ENCODE measurements at places on chromosomes 5 and 9. TPM values are rescaled to one million over a fixed set of nuclear protein-coding genes. Genes with fewer than 3 reads are reported as not detected.

Gene GDA
- not detected for total RNA-seq

DNA sequence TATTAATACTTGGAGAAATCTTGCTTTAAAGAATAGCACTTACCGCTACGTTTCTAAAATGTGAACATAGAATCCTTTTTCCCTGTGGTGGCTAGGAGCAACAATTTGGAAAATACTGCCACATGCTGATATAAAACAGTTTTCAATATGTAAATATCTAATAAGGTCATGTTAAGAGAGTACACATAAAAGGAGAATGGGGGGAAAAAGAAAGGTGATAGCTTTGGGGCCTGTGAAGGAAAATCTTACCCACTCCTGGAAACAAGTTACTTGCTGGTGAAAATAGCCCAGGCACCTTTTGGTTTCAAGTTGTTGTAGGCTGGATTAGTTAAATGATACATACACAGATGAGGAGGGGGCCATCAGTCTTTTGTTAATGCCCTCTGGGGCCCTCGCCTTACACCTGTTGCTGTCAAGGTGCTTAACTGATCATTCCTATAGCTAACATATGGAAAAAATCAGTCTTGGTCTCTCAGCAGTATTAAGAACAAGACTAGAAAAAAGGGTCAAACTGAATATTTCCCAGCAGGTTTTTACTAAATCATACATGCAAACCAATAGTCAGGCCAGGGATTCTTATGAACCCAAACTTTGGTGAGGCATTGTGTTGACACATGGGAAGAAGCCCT is 24.1 kb downstream of the FYB1 start:
- peaks cover 14% of the 10 kb centered on the region for H3K36me3 ChIP-seq
- H3K27me3 ChIP-seq: no peaks in the 10 kb centered on the region
- no peak for DNase-seq
- peaks cover 60% of the 10 kb centered on the region for H3K4me1 ChIP-seq
- H3K27ac ChIP-seq: peak overlapping the region; percentile 40

- no peak for DNase-seq
- H3K4me1 ChIP-seq: no peaks in the 10 kb centered on the region
- no peak overlapping the region for H3K27ac ChIP-seq
- H3K36me3 ChIP-seq: no peaks in the 10 kb centered on the region
- no peaks in the 10 kb centered on the region for H3K27me3 ChIP-seq
Observed at GRCh38 chr5:59317023-59317773, 576.3 kb downstream of the PDE4D start.

Gene TPM2
- 7.3 TPM for total RNA-seq

Gene ABLIM3
- total RNA-seq: 0.09 TPM

Gene LCN12
- total RNA-seq: 0.85 TPM

DNA sequence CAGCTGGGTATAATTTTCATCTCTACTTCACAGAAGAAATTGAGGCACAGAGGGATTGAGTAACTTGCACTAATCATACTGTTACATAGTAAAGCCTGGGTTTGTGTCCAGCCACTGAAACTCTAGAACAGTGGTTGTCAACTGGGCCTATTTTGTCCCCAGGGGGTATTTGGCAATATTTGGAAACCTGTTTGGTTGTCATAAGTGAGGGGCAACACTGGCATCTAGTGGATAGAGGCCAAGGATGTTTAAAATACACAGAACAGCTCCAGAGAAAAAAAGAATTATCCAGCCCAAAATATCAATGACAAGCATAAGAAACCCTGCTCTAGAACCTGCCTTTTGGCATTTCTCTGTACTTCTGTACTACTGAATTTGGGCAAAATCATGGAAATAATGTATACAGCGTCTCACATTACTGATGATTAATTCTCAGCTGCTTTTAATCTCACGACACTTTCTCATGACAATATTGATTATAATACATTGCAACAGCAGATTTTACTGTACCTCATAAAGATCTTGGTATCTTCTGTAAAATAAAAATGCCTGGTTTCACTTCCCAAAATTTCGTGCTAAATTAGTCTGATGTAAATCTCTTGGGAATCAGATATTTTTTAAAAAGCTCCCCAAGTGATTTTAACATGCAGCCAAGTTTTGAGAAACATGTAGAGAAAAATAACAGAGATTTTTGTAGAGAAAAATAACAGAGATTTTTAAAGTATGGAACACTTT is 112.7 kb downstream of the RORB start:
- no peaks in the 10 kb centered on the region for H3K27me3 ChIP-seq
- no peaks in the 10 kb centered on the region for H3K4me1 ChIP-seq
- no peaks in the 10 kb centered on the region for H3K36me3 ChIP-seq
- no peak overlapping the region for H3K4me3 ChIP-seq
- no peak overlapping the region for H3K27ac ChIP-seq

DNA sequence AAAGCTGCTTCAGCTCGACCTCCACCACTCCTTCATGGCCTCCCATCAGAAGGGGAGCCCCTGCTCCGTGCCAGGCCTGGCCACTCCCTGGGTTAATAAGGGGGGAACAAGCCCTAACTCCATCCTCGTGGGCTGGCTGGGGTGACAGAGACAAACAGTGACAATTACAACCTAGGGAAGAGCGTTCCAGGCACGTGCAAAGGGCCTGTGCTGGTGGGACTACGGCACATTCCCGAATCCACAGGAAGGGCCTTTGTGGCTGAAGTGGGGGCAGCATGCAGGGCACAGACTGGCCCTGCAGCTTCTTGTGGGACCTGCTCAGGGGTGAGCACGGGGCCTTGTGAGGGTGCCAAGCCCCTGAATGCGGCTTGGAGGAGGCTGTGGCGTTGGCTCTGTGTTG is 157.4 kb downstream of the C9orf50 start:
- H3K4me3 ChIP-seq: no peak overlapping the region
- H3K4me1 ChIP-seq: peaks cover 24% of the 10 kb centered on the region
- no peaks in the 10 kb centered on the region for H3K36me3 ChIP-seq
- DNase-seq: no peak

Gene TMC1
- not detected for total RNA-seq

Gene CCDC183
- total RNA-seq: 0.73 TPM

DNA sequence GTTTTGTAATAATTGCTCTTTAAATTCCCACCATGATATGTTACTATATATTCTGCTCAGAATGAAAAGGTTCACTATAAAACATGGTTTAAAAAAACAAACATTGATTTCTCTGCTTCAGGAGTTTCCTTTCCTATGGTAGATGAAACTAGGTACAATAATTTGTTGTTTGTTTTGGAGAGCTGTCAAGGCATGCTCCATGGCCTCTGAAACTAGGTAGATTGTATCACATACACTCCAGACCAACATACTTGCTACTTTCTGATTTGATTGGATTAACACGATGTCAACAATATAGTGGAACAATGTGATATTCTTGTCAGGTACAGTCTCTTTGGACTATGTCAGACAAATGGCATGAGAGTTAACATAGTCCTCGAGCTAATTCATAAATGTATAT is 452.7 kb upstream of the CDH9 start:
- no peaks in the 10 kb centered on the region for H3K27me3 ChIP-seq
- no peak overlapping the region for H3K4me3 ChIP-seq
- no peaks in the 10 kb centered on the region for H3K4me1 ChIP-seq
- no peaks in the 10 kb centered on the region for H3K36me3 ChIP-seq
- no peak for DNase-seq

DNA sequence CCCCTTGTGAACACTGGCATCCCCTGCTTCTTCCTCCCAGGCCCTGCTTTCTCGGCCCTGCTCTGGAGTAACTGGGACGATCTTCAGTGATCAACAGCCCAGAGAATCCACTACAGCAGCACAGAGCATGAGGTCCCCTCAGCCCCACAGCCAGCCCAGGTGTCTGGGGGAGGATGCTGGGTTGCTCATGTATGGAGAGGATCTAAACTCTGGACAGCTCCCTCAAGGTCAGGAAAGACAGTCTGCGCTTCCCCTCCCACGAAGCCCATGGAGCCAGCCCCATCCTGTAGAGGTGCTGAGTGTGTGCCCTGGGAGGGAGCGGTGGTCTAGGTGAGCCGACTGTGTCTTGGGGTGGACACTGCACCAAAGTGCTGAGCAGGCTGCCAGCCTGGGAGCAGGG is 190.2 kb downstream of the GABBR2 start:
- H3K4me1 ChIP-seq: no peaks in the 10 kb centered on the region
- H3K4me3 ChIP-seq: no peak overlapping the region
- no peaks in the 10 kb centered on the region for H3K36me3 ChIP-seq
- DNase-seq: no peak
- no peak overlapping the region for H3K27ac ChIP-seq

GRCh38 chr5:141941779-141942178 is 16.2 kb downstream of the PCDH12 start:
- peaks cover 5% of the 10 kb centered on the region for H3K36me3 ChIP-seq
- H3K27me3 ChIP-seq: no peaks in the 10 kb centered on the region
- H3K4me1 ChIP-seq: no peaks in the 10 kb centered on the region
- no peak overlapping the region for H3K4me3 ChIP-seq
- DNase-seq: no peak
- H3K27ac ChIP-seq: no peak overlapping the region

DNA sequence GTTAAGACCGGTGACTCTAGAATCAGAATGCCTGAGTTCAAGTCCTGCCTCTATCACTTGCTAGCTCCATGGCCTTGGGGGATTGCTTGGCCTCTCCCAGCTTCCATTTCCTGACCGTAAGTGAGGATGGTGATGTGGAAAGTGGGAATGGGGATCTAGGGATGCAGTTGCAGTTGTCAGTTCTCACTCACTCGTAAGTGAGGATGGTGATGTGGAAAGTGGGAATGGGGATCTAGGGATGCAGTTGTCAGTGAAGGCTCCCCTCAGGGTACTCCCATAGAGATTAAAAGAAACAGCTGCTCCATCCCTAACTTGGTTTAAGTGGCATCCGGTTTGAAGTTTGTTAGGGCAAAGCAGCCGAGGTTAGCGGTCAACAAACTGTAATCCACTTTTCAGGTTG is 3.0 kb upstream of the IL9 start:
- H3K4me3 ChIP-seq: no peak overlapping the region
- H3K27ac ChIP-seq: no peak overlapping the region
- H3K36me3 ChIP-seq: no peaks in the 10 kb centered on the region

GRCh38 chr5:96187309-96188027 is 225.8 kb upstream of the ELL2 start:
- DNase-seq: no peak
- no peaks in the 10 kb centered on the region for H3K36me3 ChIP-seq
- no peaks in the 10 kb centered on the region for H3K4me1 ChIP-seq

Gene CYSRT1
- 0.58 TPM for total RNA-seq

Gene UNC5A
- total RNA-seq: not detected

DNA sequence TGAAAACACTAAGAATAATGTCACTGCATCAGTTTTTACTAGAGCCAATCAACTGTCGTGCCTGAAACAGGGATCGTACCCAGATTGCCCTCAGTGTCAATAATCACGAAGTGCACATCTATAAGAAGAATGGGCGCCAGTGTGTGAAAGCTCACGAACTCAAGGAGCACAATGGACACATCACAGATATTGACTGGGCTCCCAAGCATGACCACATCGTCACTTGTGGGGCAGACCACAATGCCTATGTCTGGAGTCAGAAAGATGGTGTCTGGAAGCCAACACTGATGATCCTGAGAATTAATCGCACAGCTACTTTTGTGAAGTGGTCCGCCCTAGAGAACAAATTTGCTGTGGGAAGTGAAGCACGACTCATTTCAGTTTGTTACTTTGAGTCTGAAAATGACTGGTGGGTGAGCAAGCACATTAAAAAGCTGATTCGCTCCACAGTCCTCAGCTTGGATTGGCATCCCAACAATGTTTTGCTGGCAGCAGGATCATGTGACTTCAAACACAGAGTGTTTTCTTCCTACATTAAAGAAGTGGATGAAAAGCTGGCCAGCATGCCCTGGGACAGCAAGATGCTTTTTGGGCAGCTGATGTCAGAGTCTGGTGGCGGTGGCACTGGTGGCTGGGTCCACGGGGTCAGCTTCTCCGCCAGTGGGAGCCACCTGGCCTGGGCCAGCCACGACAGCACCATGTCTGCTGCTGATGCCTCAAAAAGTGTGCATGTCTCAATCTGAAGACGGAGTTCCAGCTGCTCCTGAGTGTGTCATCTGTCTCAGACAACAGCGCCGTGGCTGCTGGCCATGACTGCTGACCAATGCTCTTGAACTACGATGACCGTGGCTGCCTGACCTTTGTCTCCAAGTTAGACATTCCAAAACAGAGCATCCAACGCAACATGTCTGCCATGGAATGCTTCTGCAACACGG is 32.2 kb downstream of the NSA2 start:
- no peaks in the 10 kb centered on the region for H3K36me3 ChIP-seq
- no peaks in the 10 kb centered on the region for H3K4me1 ChIP-seq
- H3K27me3 ChIP-seq: no peaks in the 10 kb centered on the region
- no peak overlapping the region for H3K27ac ChIP-seq
- DNase-seq: no peak
- H3K4me3 ChIP-seq: no peak overlapping the region

GRCh38 chr9:84718476-84718875 is 48.9 kb downstream of the NTRK2 start:
- no peaks in the 10 kb centered on the region for H3K27me3 ChIP-seq
- no peak overlapping the region for H3K4me3 ChIP-seq
- H3K4me1 ChIP-seq: no peaks in the 10 kb centered on the region
- no peak for DNase-seq

DNA sequence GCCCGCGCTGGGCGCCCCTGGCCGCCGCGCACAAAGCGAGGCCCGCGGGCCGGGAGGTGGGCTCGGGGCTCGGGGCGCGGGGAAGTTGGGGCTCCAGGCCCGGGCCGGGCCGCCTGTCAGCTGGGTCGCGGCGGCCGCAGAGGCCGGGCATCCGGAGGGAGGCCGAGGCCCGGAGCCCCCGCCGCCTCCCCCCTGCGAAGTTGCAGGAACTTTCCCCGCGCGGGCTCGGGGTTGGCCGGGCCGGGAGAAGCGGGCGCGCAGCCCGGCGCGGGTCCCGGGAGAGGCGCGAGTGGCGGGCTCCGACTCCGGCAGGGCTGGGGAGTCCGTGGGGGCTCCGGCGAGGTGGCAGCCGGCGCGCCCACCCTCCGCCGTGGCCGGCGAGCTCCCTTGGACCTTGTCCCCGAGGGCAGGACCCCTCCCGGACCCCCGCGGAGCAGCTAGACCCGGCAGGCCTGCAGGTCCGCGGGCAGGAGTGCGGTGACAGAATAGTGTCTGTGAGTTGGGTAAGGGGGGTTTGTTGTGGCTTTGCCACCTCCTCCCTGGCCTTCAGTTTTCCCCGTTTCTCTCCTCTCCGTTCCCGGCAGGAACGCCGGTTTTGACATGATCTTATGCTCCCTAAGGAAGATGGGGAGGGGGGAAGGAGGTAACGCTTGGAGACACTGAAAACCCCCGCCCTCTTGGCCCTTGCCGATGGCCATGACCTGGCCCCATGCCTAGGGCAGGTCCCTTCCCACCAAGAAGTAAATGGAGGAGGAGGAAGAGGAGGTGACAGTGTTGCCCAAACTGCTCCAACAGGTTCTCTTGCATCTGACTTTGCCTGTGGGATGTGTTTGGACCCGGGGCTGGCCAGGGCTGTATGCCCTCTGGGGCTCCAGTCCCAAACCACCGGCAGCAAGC is 942 bp downstream of the PHF2 start:
- H3K27ac ChIP-seq: peak overlapping the region; percentile 31
- peak overlapping the region; percentile 56 for H3K4me3 ChIP-seq
- H3K4me1 ChIP-seq: peaks cover 21% of the 10 kb centered on the region
- no peaks in the 10 kb centered on the region for H3K36me3 ChIP-seq

- H3K4me1 ChIP-seq: no peaks in the 10 kb centered on the region
- H3K27ac ChIP-seq: no peak overlapping the region
- peaks cover 50% of the 10 kb centered on the region for H3K36me3 ChIP-seq
- H3K4me3 ChIP-seq: no peak overlapping the region
- no peaks in the 10 kb centered on the region for H3K27me3 ChIP-seq
- DNase-seq: no peak
Observed at GRCh38 chr5:172044631-172045314, 38.3 kb upstream of the FBXW11 start.

- DNase-seq: no peak
- no peaks in the 10 kb centered on the region for H3K4me1 ChIP-seq
- no peak overlapping the region for H3K4me3 ChIP-seq
- no peak overlapping the region for H3K27ac ChIP-seq
Observed at GRCh38 chr9:38240051-38240450, 152.5 kb upstream of the ALDH1B1 start.

- H3K27me3 ChIP-seq: no peaks in the 10 kb centered on the region
- no peak overlapping the region for H3K4me3 ChIP-seq
- no peaks in the 10 kb centered on the region for H3K36me3 ChIP-seq
Observed at GRCh38 chr9:131954299-131954698, 125.4 kb downstream of the MED27 start.
